ENCODE measurements at places on chromosomes 1 and 21.

DNA sequence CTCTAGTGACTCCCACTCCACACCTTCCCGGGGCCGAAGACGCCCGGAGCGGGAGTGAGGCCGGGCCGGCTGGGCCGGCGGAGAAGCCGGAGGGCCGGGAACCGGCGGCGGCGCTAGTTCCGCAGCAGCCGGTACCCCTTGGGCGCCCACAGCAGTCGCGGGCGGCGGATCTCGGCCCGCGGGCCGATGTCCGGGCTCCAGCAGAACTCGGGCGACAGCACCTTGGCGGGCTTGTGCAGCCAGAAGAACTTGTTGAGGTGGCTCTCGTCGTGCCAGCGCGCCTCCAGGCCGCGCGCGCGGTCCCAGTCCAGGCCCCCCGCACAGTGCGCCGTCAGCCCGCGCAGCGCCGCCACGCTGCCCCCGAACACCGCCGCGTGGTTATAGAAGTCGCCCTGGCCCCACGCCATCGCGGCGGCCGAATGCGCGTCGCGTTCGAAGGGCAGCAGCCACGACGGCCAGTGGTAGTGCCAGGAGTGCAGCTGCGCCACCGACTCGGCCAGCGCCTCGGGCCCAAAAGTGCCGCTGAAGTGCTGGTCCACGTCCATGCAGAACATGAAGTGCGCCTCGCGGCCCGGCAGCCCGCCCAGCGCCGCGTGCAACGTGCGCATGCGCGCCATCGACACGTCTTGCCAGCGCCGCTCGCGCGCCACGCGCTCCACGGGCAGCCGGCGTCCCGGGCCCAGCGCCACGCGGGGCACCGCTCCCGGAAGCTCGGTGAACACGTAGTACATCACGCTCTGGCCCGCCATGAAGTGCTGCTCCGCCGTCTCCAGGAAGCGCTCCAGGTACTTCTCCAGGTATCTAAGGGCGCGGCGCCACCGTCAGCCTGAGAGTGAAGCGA is 14.0 kb downstream of the A3GALT2 start:
- no peak for DNase-seq

DNA sequence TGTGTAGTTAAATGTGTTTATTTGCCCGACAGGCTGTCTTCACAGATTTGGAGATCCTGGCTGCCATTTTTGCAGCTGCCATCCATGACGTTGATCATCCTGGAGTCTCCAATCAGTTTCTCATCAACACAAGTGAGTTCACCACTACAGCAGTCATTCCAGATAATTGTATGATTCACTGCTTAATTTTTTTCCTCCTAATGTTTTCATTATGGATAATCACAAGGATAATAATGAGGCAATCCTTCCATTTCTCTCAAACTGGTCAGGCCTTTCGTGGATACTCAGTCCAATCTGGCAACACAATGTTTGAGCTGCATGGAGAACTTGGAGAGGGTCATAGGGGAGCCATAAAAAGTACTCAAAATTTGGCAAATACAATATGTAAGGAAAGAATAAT is 168.3 kb upstream of the SGIP1 start:
- no peak for DNase-seq

GRCh38 chr1:226073184-226073950 is 10.9 kb downstream of the H3-3A start:
- no peak for DNase-seq

DNA sequence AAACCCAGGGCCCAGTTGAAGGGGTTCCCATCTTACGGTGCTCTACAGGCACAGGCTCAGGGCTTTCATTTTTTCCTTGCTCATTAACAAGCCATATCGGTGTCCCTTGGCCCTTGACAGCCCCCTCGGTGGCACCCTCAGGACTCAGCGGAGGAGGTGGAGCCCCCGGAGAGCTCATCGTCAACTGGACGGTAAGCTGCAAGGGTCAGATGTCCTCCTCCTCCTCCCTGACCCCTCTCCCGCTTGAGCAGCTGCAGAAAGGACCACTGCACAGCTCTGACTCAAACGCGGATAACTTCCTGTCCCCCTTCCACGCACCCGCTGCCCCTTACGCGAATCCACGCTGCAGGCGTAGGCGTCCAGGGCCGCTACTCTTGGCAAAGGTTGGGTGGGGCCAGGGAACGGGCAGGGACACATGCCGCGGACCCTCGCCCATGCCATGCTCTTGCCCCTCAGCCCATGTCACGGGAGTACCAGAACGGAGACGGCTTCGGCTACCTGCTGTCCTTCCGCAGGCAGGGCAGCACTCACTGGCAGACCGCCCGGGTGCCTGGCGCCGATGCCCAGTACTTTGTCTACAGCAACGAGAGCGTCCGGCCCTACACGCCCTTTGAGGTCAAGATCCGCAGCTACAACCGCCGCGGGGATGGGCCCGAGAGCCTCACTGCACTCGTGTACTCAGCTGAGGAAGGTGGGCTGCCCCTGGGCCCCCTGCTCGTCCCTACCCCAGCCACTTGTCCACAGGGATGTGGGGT is 14.7 kb downstream of the TMEM81 start:
- no peak for DNase-seq

DNA sequence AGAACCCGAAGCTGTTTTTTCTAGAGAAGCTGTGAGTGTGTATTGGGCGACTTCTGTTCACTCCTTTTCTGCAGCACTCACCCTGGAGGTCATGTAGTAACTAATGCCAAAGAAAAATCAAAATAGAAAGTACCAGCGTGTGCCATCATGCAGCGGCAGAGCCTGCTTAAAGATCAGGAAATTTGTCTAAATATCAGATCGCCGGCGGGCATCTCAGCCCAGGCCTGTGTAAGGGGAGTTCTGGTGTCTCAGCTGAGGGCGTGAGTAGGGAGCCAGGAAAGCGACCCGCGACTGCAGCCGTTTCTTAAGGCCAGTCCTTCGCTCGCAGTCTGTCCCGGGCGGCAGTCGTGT is 768 bp downstream of the EDARADD start:
- no peak for DNase-seq

GRCh38 chr1:90726425-90726985 is 9.4 kb upstream of the BARHL2 start:
- no peak for DNase-seq

GRCh38 chr1:29811247-29811646 is 574.9 kb downstream of the PTPRU start:
- no peak for DNase-seq

GRCh38 chr1:85142753-85143152 is 58.1 kb downstream of the SYDE2 start:
- no peak for DNase-seq

- DNase-seq, result no peak
These were observed 122.6 kb downstream of the PLD5 start for GRCh38 chr1:242401937-242402336.

DNA sequence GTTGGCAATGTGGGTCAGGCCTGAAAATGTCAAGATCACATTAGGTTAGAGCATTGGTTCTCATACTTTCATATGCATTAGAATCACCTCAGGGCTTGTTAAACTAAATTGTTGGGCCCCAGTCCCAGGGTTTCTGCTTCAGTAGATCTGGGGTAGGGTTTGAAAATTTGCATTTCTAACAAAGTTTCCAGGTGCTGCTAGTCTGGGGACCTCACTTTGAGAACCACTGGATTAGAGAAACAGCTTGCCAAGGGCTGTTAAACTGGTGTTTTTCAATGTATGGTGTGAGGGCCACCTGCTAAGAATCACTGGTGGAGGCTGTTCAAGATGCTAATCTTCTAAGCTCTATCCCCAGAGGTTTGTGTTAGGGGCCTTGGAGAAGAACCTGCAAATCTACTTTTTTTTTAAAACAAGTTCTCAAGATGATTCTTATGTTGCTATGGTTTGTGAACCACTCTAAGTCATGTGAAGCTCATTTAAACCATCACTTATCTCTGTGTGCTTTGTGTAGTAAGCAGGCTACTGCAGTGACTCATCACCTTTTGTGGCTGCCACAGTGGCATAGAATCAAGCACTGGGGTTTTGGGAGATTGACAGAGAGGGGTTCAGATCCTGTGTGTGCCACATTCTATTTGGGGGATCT is 152.2 kb downstream of the S1PR1 start:
- no peak for DNase-seq

GRCh38 chr1:32693455-32694174 is 9.0 kb downstream of the SYNC start:
- no peak for DNase-seq

- DNase-seq, result no peak
These were observed 25.0 kb downstream of the SRSF4 start for GRCh38 chr1:29156543-29157268.
